ENCODE measurements at places on chromosomes 2 and 18. TPM values are rescaled to one million over a fixed set of nuclear protein-coding genes. Genes with fewer than 3 reads are reported as not detected.
A peak's percentile ranks its signal among the peaks of the same experiment; 100 is the strongest.

- no peak overlapping the region for H3K4me3 ChIP-seq
- H3K4me1 ChIP-seq = no peaks in the 10 kb centered on the region
- H3K27ac ChIP-seq = no peak overlapping the region
- no peak for DNase-seq
Observed at GRCh38 chr2:165054652-165055051, 99.3 kb upstream of the SLC38A11 start.

DNA sequence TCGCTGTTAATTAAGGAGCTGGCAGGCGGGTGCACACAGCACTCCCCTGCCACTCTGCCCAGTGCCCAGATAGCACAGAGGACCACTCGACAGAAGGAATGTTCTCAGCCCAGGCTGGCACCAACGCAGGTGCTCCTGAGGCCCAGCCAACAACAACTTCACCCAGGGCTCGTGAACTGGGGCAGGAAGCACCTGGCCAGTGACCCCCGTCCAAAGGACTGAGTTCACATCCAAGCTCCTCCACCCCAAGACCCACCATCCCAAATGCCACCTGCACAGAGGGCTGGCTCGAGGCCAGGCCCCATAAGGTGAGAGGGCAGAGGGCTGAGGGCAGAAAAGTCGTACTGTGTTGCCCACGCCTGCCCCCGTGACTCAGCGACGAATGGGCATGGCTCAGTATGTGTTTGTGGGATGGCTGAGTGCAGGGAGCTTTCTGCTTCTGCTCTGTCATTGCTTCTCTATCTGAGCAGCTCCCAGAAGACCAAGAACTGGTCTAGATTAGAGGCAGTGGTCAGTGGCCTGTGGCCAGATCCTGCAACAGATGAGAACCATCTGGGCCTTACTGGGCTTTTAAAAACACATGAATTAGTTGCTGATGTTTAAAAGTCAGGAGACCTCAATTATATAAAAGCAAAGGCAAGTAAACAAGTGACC, 68.4 kb downstream of the POLR1A start:
- no peak for DNase-seq
- H3K36me3 ChIP-seq = no peaks in the 10 kb centered on the region
- H3K27me3 ChIP-seq = no peaks in the 10 kb centered on the region
- peak overlapping the region; percentile 88 for H3K27ac ChIP-seq

DNA sequence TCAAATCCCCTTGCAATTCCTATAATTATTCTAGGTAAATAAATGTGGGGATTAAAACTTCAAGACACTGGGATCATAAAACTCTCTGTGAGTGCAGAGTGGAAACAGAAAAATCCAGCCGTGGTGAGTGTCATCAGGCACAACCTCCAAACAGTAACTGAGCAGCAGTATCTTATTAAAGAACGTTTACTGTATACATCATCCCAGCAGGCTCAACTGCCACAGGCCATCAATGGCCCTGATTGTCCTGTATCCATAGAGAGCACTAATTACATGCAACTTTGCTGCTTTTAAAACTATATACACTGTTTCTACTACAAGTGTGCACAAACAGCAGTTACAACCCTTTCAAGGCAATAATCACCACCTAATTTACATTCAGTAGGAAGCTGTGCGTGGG, 23.9 kb downstream of the GAREM1 start:
- H3K4me1 ChIP-seq = peaks cover 30% of the 10 kb centered on the region
- H3K4me3 ChIP-seq = no peak overlapping the region
- no peak overlapping the region for H3K27ac ChIP-seq
- DNase-seq = no peak
- no peaks in the 10 kb centered on the region for H3K36me3 ChIP-seq

The NOSTRIN gene
- total RNA-seq = 30.0 TPM

The UCN gene
- 3.2 TPM for total RNA-seq

DNA sequence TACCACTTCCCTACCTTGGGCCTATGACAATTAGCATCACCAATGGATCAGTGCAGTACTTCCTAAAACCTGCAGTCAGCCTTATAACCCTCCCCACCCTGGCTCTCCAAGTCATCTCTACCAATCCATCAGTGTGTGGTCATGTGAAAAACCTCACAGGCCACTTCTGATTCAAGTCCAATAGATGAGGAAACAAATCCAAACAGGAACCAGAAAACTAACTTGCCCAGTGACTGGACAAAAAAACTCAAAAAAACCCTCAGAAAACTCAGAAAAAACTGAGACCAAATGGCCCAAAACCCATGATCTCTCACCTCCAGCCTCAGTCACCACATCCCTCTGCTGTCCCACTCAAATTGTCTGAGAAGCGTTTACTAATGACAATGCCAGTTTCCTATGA, 43.3 kb downstream of the TGFA start:
- H3K4me3 ChIP-seq = no peak overlapping the region
- no peak overlapping the region for H3K27ac ChIP-seq
- no peak for DNase-seq
- no peaks in the 10 kb centered on the region for H3K27me3 ChIP-seq
- no peaks in the 10 kb centered on the region for H3K36me3 ChIP-seq

The RUFY4 gene
- not detected for total RNA-seq

- no peak for DNase-seq
- H3K4me1 ChIP-seq = peaks cover 45% of the 10 kb centered on the region
- H3K27me3 ChIP-seq = no peaks in the 10 kb centered on the region
- H3K27ac ChIP-seq = no peak overlapping the region
- H3K36me3 ChIP-seq = no peaks in the 10 kb centered on the region
Observed at GRCh38 chr18:44823286-44823685, 142.6 kb downstream of the SETBP1 start.

DNA sequence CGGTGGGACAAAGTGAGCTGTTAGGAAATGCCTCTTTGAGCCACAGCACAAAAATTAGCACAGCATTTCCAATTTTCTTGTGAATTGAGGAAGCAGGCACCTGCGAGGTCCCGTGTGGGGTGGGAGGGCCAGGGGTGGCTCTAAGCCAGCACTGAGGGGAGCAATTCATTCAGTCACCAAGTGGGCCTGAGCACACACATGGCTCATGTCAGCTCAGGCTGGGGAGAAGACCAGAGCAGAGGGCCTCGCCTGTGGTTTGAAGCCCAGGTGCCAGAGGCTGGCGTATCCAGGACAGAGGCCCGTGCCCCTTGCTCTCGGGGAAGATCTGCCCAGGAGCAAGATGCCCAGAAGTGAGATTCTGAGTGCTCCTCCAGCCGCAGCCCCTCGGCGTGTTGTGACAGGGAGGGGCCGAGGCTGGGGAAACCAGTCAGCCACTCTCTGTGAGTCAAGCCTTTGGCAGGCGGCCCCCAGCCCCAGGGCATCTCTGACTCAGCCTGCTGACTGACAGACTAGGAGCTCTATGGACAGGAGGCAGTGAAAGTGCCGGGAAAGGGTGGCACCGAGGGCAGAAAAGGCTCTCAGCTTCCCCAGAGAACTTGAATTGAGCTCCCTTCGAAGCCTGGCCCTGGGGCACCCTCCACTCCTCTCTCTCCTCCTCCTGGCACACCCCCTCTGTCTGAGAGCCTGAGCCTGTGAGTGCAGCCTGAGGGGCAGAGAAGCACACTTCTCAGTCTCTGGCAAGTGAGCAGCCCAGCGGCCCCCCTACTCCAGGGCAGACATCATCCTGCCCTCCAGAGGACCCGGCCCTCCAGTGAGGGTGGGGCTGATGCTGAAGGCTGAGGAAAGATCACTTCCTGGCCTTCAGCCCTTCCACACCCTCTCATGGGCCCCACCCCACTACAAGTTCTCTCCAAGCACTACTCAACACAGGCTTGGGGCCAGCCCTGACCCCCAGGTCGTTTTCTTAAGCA, 32.3 kb downstream of the CYP26B1 start:
- no peak overlapping the region for H3K4me3 ChIP-seq
- peaks cover 16% of the 10 kb centered on the region for H3K4me1 ChIP-seq
- peak; percentile 93 for DNase-seq

Data from vagina (tissue), 2 donors.